Mesothelial cell of epicardium (in vitro differentiated cells): ENCODE measurements at places on chromosomes 5 and 9.
A peak's percentile ranks its signal among the peaks of the same experiment; 100 is the strongest.

- DNase-seq: no peak
Measured at GRCh38 chr9:126221480-126221879, 105.1 kb upstream of the MVB12B start.

GRCh38 chr5:154415114-154415513 is 30.7 kb upstream of the SAP30L start:
- no peak for DNase-seq

DNA sequence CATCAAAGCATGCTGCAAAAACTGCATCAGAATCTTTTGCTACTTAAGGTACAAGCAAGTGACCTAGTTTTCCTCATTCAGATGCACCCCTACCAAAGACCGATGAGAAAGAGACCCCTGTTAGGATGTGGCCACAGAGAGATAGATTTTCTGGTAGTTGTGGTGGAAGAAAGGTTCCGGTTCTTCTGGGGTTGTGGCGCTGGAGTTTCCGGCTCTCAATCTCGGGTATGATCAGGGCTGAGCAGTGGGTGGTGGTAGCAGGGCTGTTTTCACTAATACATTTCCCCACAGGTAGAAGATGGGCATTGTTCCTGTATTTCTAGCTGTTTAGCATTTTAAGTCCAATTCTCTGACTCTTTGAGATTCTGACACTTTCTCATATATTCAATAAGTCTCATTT is 58.4 kb downstream of the PCSK1 start:
- DNase-seq: no peak

DNA sequence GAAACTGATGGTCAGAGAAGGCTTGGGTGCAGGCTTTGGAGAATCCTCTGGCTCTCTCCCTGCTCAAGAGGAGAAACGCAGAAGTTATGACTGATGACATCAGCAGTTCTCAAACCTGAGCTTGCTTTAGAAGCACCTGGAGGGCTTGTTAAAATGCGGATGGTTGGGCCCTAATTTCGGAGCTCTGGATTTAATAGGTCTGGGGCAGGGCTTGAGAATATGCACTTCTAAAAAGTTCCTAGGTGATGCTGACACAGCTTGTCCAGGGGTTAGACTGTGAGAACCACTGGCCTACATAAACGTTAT is 26.4 kb downstream of the TBC1D2 start:
- no peak for DNase-seq

DNA sequence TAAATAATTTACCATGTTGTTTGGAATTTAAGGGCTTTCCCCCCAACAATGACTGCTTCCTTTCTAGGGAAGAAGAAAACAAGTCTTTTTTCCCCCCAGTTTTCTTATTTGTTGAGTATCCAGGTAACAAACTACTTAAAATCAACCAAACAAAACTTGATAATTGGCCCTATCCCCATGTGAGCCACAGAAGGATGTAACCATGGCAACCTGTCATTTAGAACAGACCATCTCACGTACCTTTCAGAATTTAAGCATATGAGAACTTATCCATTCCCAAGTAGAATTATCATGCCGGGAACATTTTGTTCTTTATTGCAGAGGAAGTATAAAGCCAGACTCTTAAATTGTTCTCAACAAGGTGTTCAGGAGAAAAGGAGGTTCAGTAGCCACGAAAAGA is 392.3 kb downstream of the CETN3 start:
- no peak for DNase-seq

DNA sequence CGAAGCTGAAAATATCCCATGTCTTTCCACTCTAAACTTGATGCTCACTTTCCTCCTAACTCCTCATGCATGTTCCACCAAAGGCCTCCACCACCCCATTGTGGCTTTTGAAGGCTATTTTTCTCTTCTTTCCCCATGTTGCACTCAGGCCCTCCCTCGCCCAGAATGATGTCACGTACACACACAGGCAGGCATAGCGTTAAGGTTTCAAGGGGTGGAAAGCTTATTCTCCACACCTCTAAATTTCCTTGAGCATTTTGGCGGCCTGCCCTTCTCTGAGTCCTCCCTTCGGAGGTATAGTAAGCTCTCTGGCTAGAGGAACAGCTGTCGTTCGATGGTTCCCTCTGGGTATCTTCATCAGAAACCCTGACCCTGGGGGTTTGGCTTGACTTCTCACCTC is 673.5 kb downstream of the ACTL7B start:
- DNase-seq: no peak

DNA sequence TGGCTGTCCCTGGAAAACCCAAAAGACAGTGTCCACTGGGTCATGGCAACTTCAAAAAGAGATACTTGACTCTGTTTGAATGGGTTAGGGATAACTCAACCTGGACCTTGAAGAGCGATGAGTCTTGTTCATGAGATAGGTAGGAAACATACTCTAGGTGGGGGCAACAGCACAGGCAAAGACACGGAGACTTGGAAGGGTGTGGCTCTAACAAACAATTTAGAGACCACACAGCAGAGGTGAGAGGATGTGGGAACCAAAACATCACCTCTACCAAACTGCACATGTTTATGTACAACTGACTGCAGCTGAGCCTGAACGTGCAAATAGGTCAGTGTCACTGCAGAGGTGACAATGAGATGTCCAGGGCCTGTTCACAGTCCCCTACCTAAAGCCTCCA is 247.7 kb upstream of the ADRA1B start:
- DNase-seq: no peak

DNA sequence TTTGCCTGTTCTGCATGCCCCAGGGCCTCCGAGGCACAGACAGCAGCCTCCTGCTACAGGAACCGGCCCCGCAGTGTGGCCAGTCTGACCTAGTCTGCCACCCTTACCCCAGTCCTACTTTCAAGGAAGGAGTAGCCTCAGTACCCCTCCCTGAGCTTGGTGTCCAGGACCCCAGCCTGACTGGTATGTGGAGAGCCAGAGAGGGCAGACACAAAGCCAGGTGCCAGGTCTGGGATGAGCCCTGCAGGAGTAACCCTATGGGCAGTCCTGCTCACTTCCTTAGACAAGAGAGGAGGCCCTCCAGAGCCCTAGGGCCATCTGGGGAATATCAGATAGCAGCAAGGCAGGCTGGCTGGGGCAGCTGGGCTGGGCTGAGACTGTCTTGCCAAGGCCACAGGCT is 67.8 kb downstream of the NRG2 start:
- DNase-seq: no peak

DNA sequence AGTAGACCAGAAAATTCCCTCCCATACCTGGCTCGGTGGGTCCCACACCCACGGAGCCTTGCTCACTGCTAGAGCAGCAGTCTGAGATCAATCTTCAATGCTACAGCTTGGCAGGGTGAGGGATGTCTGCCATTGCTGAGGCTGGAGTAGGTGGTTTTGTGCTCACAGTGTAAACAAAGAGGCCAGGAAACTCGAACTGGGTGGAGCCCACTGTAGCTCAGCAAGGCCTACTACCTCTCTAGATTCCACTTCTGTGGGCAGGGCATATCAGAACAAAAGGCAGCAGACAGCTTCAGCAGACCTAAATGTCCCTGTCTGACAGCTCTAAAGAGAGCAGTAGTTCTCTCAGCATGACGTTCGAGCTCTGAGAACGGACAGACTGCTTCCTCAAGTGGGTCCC is 5.6 kb upstream of the GZMA start:
- no peak for DNase-seq

DNA sequence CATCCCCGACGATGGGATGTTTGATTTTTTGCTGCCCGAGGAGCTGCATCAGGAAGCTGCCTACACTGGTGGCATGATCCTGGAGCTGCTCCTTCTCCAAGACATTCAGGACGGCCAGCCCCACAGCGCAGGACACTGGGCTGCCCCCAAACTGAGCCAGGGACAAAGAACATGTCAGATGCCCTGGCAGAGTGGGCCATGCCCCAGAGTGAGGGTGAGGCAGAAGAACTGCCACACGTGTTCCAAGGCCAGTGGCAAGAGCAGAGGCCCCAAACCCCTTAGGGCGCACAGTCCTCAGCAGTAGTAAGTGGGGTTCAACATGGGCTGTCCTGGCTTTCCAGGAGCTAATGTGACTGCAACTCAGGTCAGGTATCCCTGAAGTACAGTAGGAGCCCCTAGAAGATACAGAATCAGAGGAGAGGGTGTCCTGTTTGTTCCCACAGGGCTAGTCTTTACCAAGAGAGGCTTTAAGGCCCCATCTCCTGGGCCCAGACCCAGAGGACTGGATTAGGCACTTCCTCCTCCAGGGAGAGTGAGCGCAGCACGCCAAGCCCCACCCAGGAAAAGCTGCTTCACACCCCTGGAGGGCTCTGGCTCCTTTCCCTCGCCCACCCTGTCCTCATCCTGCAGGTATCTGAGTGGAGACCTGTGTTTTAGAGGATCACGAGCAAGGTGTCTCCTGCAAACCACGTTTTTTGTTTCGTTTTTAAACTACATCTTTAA is 11.1 kb downstream of the HNRNPAB start:
- DNase-seq: no peak

GRCh38 chr9:69806627-69807026 is 14.0 kb upstream of the CFAP95 start:
- no peak for DNase-seq

GRCh38 chr9:111807197-111807596 is 12.5 kb upstream of the SHOC1 start:
- DNase-seq: no peak

DNA sequence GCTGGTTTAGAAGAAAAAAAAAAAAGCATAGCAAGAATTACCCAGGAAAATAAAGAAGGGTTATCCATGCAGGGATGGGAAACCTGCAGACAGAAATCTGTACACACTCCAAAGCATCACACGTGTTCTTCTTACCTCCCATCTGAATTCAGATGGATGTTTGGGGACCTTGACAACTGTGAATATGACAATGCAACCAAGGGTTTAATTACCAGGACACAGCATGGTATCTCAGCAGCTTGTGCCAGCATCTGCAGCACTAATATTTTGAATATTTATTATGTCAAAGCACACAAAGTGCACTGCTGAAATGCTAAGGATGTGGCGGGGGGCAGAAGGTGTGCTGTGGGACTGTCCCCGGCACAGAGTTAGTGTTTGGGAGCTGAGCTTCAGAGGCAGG is 47.9 kb downstream of the SLIT3 start:
- no peak for DNase-seq

DNA sequence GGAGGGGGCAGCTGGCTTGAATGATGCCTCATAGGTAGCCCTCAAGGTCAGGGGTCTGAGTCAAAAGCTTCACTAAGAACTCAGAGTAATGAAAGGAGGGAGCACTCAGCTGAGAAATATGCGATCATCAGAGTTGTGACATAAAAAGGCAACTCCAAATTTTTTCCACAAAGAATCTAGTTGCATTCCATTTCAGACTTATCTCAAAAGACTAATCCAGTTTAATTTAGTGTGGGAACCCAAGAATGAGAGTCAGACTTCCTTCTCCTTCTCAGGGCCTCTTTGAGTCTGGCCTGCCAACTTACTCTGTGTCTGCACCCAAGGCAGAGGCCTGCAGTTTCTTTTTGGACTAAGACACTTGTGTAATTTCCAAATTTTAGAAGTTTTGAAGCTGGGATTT is 34.7 kb downstream of the GABRP start:
- no peak for DNase-seq

- peak; percentile 12 for DNase-seq
Measured at GRCh38 chr5:132055808-132056609, 4.4 kb upstream of the IL3 start.

DNA sequence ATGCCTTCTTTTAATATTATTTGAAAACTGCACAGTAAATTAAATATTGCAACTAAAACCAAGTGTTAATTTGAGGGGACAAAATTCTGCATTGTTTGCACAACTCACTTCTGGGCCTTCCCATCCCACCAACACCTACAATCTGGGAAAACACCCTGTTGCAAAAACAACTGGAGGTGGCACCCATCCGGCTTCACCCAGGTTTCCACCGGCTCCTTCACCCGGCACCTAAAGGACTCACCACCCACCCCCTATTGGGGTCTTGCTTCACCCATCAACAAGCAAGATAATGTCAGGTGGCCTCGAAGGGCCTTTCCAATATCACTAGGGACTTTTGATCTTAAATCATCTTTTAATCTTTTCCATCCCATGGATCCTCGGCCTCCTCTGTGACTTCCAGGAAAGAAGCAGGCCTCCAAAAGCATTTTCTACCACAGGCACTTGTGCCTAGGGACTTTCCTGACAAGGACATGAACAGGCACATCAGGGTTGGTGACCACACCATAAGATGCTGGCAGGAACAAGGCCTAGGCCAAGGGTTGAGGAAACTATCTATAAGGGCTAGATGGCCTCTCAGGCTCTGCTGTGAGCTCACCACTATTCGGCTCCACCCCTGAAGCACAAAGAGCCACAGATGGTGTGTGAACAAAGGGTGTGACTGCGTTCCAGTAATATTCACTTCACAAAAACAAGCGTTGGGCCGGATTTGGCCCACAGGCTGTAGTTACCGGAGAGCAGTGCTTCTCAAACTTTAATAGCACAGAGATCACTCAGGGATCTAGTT is 205.1 kb downstream of the AUH start:
- no peak for DNase-seq

DNA sequence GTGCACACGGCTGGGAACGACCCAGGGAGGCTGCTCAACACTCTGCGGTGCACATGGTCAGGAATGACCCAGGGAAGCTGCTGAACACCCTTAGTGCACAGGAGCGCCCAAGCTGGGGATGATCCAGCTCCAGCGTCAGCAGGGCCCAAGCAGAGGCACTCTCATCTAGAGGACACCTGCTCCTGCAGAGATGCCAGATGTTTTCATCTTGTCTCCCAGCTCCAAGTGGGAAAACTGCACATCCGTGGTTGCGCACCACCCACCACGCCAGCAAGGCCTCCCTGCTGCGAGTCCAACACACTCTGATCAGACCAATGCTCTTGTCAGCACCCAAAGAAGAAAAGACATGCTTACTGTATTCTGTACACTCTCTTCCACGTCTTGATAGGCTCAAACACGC is 34.1 kb downstream of the UBE2QL1 start:
- DNase-seq: no peak

GRCh38 chr9:84970432-84970831 is 300.9 kb downstream of the NTRK2 start:
- no peak for DNase-seq

- DNase-seq: no peak
Measured at GRCh38 chr9:125631391-125632085, 75.5 kb downstream of the MAPKAP1 start.

GRCh38 chr5:54579591-54580295 is 62.2 kb downstream of the SNX18 start:
- DNase-seq: no peak

DNA sequence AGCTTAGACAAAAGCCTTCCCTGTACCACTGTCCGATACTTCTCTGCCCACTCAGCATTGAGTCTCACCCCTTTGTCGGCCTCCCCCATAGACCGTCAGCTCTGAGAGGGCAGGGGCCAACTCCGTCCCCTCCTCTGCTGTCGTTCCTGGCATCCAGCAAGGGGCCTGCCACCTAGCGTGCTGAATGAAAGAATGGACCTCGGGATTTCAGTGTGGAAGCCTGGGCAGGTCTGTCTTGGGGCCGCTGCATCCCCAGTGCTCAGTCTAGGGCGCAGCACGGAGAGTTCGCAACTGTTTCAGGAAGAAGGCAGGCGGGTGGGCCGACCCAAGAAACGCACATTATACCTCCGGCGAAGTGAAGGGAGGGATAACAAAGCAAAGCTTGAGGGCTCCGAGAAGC is 1.5 kb upstream of the TOR1B start:
- DNase-seq: no peak

- no peak for DNase-seq
Measured at GRCh38 chr5:61915646-61916045, 390.4 kb upstream of the KIF2A start.

- no peak for DNase-seq
Measured at GRCh38 chr5:73363911-73364730, 84.5 kb downstream of the FOXD1 start.

GRCh38 chr5:132651838-132652469 is 6.0 kb upstream of the IL13 start:
- DNase-seq: no peak
